ENCODE measurements at places on chromosomes 7 and 10.

- DNase-seq: no peak
These were observed 61.1 kb downstream of the VPS50 start for GRCh38 chr7:93293229-93293628.

DNA sequence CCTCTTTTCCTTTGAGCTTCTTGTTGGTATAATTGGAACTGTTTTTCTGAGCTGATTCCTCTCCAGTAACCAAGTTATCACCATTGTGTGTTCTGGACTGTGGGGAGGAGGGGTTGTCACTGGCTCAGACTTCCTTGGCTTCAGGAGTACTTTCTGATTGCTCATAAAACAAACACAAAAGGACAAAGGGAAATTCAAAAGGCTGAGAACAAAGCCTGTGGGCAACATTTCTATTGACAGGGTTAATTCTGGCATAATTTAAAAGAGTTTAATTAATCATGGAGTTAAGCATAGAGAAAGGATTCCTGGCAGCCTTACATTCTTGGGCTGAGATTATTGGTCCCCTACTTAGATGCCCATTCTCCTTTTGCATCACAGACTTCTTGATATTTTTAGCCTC lies 222.9 kb upstream of the KMT2E start:
- no peak for DNase-seq

DNA sequence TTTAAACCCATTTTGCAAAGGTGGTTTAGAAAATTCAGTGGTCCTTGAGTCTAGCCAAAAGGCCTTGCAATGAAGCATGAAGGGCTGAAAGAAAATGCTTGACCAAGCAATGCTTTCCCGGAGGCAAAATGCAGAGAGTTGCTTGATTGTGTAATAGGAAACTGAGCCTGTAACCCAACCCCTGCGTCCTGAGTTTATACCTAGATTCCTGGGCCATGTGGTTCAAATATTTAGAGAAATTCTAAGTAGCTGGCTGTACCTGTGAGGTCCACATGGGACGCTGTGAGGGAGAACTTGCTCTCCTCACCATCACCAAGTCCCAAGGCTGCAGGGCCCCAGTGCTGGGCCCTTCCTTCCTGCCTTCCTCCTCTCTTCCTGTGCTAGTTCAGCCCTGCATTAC lies 45.7 kb downstream of the CXCL12 start:
- no peak for DNase-seq

- DNase-seq: no peak
These were observed 282.5 kb upstream of the KLF6 start for GRCh38 chr10:4067531-4067930.

- DNase-seq: no peak
These were observed 129.8 kb downstream of the BUB3 start for GRCh38 chr10:123284022-123284421.

GRCh38 chr7:159271781-159272180 lies 127.1 kb upstream of the VIPR2 start:
- DNase-seq: no peak

GRCh38 chr10:100014071-100014762 lies 4.5 kb upstream of the DNMBP start:
- DNase-seq: no peak

DNA sequence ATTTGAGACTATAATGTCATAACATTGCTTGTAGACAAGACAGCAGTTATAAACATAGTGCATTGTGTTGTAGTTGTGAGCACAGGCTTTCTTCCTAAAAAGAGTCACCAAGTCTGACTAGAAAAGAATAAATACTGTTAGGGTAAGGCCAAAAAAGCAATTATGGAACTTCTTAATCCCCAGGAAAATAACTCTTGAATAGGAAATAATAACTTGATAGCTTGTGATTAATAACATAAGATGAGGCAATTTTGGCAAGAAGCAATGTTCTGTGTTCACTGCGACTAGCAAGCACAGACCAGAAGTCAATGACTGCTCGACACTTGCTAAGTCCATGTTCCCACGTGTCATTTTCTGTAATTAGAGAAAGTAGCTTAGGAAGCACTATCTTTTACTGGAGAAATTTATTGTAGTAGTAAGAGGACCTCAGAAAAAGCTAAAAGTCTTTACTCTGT lies 97.1 kb downstream of the AGMO start:
- no peak for DNase-seq

GRCh38 chr7:138934861-138935260 lies 46.3 kb downstream of the KIAA1549 start:
- DNase-seq: no peak

DNA sequence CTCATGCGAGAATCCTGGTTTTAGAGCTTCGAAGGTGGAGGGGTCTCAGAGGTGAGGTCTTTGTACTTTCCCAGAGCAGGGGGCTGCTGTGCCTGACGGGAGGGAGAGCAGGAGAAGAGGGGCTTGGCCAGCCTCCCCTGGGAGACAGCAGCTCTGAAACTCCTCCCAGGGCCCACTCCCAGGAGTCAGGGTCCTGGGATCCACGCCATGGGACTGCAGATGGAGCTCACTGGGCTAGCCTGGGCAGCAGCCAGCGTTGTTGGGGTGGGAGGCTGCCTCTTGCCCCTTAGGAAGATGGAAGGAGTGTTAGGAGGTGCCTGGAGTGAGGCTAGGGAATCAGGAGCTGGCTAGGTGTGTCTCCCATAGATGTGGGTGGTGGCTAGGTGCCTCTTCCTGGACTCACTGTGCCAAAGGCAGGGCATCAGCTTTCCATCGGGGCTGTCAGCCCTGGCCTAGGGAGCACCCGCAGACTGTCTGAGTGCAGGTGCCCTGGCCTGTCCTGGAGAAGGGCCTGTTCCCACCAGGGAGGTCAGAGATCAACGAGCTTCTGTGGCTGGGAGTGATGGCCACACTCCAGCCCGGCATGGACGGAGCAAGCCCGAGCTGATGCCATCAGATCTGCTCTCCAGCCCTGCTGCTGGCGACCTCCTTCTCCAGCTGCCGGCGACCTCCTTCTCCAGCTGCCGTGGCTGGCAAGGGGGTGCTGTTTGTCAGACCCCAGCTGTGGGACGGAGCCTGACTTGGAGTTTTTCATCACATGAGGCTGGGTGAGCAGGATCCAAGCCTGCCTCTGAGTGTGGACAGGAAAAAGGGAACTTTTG lies 111.3 kb downstream of the PTPN20 start:
- DNase-seq: peak; percentile 45

- DNase-seq: no peak
These were observed 35.3 kb upstream of the EGR2 start for GRCh38 chr10:62851442-62851841.

DNA sequence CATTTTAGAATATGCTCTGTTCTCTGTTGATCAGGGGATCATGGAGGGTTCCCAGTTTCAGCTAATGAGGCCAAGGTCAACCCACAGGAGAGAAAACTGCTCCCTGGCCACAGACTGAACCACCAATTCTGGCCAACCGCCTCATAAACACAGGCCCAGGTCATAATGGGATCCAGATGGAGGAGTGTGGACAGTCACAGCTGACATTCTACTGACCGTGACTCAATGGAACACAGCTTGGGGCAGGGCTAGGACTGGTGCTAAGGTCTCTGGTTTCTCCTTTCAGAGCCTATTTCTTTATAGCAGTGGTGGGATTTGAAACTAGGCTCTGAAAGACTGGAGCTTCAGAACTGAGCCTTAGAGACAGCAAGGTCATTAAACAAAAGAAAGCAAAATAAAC lies 68.3 kb downstream of the HIPK2 start:
- no peak for DNase-seq

DNA sequence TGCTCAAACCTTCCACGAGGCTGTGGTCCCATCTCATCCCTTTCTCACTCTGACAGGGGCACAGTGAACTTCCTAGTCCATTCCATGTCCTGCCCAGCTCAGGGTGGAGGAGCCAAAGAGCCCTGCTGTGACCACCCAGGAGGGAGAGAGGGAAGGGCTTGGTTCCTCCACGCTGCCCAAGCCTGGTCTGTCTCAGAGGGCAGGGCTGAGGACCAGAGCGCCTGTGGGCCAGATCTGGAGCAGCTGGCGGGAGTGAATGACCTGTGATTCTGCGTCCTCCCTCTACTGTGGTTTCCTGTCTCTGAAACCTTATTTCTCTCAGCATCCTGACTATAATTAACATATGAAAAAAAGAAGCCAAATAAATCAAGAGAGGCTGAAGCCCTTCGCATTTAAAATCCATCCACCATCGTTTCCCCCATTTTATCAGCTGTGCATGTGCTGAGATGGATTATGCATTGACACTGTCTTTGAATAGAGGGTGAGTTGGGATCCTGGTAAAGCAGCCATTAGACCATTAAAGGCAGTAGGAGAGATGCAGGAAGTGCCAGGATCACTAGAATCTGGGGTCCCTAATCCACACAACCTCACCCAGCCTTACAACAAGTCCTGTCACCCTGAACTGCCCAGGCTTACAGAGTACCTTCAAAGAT lies 165.6 kb downstream of the DPP6 start:
- no peak for DNase-seq

GRCh38 chr10:35420827-35421552 lies 84.7 kb downstream of the CCNY start:
- DNase-seq: no peak

GRCh38 chr7:10973942-10974911 lies 555 bp downstream of the PHF14 start:
- DNase-seq: peak; percentile 55

- DNase-seq: no peak
These were observed 17.9 kb upstream of the MNX1 start for GRCh38 chr7:157028199-157028903.

GRCh38 chr7:155129186-155129585 lies 59.1 kb downstream of the HTR5A start:
- DNase-seq: no peak

DNA sequence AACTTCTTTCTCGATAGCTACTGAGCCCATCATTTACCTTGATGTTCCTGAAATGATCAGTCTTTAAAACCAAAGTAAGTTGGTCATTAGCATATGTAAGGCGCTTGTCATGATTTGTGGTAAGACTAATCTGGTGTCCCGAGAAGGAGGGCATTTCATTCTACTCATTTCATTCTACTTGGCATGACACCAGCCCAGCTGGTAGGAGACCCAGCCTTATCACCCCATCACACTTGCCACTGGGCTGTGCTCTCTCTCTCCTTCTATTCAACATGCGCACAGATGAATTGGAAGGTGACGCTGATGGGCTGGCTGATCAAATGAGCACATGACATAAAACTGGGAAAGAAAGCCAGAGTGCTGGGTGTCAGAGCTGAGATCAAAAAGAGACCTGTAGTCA lies 65.7 kb downstream of the CRTAC1 start:
- DNase-seq: no peak

DNA sequence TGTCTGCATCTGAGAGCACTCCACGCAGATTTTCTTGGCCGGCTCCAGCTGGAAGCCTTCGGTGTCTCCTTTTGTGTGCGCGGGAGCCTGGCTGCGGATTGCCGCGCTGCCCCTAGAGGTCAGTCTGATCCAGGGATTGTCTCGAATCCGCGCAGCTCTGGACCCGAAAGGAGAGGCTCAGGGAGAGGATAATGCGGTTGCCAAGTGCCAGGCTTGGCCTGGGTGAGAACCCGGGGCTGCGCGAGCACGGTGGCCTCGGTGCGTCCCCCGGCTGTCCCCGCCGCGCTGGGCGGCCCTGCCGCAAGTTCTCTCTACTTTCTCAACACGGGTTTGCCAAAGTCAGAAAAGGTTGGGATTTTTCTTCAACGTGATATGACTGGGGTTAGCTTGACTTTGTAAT lies 140.9 kb downstream of the ADCYAP1R1 start:
- no peak for DNase-seq

DNA sequence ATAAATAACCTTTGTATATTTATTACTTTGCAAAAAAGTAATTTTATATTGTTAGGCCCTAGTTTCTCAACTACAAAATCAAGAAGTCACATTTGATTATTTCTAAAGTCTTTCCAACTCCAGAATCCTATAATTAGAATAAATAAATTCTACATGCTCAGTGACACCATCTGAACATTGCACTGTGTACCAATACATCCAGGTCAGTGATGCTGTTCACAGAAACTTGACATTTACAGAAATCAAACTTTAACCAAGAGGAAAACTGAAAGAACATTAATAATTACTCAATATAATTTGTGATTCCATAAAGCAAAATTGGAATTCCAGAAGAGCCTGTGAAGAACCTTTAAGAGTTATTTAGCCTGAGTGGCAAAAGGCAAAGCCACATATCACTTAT lies 104.0 kb upstream of the FAM133B start:
- DNase-seq: no peak

DNA sequence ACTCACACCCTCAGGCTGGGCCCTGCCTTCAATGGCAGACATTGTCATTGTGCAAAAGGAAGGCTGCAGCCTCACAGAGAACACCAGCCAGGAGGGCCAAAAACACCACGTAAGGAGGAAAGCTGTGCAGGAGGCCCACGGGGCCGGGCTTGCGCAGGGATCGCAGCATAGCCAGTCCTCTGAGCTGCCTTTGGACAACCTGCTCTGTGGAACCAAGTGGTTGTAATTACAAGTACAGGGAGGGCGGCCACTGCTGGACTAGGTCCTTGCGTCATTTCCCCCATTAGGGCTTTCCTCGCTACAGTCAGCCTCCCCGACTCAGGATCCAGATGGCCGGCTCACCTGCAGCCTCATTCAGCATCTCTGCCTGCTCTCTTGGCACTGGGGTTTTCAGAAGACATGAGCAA lies 66.9 kb downstream of the FAM53B start:
- no peak for DNase-seq

DNA sequence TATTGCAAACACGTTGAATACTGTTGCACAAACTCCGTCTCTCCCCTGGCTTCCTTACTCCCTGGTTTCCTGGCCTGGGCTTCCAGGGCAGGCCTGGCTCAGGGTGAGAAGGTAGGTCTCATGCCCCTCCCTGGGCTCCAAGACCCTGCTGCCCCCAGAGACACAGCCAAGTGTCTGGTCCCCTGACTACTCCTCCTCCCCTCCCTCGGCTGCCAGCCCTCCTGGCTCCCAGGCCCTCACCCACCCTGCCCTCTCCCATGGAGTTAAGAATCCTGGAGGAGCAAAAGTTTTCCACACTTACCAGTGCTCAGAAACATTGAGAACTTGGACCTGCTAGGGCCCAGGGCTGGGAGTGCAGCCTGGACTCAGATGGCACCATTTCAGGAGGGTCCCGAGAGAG lies 47.2 kb upstream of the RABGEF1 start:
- DNase-seq: no peak

GRCh38 chr7:48088559-48089045 lies 463 bp upstream of the UPP1 start:
- peak; percentile 77 for DNase-seq

DNA sequence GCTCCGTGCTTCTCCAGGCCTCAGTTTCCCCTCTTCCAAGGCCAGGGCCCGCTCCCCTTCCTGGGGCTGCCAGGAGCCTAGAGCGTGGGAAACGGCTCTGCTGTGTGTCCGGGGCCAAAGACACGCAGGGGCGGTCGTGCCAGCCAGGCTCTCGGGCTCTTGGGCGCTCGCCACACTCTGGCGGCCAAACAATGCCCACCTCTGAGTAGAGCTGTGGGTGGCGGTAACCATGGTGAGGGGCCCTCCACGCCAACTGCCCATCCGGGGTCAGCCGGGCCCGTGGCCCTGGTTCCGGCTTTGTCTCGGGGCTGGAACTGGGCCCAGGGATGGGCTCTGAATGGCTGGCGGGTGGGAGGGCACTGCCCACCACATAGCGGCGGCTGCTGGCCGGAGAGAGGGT lies 16.0 kb downstream of the GRIFIN start:
- DNase-seq: no peak

- DNase-seq: no peak
These were observed 48.5 kb upstream of the FOXL3 start for GRCh38 chr7:241513-241912.

All from stimulated activated effector memory CD8-positive, alpha-beta T cell treated with anti-CD3 and anti-CD28 coated beads, Interleukin-12 subunit alpha, Interleukin-12 subunit beta, amount 100 ng/mL, for 72 hours (primary cell).